ENCODE measurements at places on chromosomes 16 and 17.

DNA sequence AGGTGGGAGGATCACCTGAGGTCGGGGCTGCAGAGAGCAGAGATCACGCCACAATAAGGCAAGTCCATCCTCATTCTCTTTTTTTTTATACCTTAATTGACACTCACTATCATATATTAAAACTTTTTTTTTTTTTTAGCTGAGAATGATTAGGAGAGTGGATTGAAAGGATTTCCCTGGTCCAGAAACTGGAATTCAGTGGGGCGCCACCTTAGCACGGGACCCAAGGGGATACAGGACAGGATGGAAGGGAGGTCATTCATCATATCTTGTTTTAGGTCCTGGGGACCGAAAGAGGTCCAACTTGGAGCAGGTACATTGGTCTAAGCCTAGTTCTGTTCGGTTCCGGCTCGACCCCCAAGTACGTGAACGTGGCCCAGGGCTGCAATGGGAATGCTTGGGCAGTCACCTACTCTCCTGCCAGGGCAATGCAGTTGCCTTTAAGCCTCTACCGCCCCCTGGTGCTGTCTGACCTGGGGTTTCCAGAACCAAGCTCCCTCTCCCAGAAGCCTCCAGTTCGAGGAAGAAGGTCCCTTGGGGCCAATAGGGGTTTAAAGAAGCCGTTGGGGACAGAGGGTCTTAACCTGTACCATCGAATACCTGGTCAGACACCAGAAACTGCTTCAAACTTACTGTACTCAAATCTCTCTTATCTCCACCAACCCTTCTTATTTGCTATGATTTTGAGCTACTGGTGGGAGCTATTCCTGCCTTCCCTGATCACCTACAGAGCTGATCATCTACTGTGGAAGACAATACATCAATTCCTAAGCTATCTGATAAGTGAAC lies 19.9 kb upstream of the GPATCH8 start:
- DNase-seq, result no peak

- no peak for DNase-seq
These were observed 8.0 kb downstream of the AHSP start for GRCh38 chr16:31535737-31536136.

DNA sequence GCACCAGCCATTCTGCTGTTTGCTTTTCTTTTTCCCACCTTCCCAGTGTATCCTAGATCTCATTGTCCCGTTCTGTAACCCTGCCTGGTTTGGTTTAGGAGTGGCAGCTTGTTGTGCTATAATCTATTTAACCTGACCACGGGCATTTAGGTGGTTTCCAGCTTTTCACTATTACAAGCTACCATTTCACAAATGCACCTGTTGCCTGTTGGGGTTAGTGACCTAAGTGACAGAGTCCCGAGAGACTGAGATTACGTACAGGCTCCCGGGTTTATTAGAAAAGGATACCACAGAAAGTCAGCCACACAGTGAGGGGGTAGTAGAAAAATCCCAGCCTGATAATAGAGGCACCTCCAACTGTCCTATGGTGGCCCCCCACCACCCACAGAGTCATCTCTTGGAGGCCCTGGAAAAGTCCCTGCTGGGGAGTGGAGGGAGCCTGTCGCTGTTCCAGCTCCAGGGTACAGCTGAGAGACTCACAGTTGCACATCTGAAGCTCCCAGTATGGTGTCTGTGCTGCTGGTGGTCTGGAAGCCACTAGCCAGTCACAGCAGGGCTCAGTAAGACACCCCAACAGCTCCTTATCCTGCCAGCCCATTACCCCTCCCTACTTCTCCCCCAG lies 21.2 kb downstream of the CLEC16A start:
- no peak for DNase-seq

- no peak for DNase-seq
These were observed 184.8 kb upstream of the WSCD1 start for GRCh38 chr17:5885336-5885735.

GRCh38 chr16:88640039-88640495 lies 1.7 kb downstream of the IL17C start:
- DNase-seq, result no peak

DNA sequence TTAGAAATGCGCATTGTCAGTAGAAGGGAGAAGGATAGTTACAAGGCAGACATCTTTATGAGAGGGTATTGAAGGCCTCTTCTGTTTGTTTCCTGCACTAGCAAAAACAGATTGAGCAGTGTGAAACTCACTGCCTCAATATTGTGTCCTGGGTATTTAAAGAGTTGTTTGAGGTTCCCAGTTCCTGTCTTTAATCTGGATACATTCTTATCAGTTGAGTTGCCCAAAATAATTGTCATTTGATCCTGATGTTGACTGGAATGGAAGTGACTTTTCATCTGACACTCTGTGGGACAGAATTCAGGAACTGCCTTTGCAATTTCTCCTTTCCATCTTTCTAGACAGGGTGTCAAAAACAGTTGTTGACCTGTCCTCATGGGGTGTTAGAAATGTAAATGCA lies 1.7 kb downstream of the ATP6V0A1 start:
- DNase-seq, result no peak

DNA sequence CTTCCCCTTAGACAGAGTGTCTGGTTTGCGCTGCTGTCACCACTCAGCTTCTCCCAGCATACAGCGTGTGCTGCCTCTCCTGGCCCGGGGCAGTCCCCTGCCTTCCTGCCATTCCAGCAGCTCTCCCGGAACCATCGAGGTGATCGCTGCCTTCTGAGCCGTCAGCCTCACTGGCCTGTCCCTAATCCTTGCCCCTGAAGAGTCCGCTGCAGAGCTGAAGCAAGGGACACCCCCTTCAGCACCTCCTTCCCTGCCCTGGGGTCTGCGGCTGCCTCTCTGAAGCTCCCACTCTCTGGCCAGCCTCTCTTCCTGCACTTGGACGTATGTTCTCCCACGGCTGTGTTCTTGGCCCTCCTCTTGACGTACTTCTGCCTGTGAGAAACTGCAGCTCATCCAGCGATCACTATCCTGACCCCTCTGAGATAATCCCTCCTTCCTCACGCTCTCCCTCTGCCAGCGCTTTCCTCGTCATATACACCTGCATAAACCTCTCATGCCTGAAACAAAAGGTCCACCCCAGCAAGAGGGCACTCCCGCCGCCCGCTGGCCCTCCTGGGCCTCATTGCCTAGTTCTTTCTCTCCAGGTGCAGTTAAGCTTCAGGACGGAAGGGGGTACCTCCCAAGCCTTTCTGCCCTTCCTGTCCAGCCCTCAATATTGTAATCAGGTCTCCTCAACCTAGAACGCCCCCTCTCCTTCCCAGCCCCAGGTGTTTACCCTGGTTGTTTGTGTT lies 220.6 kb upstream of the CHMP6 start:
- no peak for DNase-seq

GRCh38 chr17:66686601-66687000 lies 148.3 kb upstream of the CACNG5 start:
- no peak for DNase-seq

DNA sequence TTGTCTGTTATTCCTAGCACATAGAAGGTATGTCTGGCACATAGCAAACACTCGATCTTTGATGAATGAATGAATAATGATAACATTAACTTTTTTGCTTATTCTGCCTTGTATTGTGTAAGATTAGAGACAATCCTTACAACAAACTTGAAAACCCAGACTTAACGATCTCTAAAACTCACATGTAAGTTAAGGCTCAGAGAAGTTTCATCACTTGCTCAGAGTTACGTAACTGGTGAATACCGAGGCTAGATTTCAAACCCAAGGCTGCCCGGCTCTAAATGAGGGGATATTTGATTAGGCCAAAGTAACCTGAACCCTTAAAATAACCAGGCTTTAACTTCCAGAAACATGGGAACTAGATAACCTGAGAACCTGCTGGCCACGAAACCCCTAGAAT lies 22.3 kb downstream of the CAPNS2 start:
- DNase-seq, result no peak

GRCh38 chr16:77674888-77675287 lies 47.4 kb upstream of the NUDT7 start:
- DNase-seq, result peak; percentile 13

DNA sequence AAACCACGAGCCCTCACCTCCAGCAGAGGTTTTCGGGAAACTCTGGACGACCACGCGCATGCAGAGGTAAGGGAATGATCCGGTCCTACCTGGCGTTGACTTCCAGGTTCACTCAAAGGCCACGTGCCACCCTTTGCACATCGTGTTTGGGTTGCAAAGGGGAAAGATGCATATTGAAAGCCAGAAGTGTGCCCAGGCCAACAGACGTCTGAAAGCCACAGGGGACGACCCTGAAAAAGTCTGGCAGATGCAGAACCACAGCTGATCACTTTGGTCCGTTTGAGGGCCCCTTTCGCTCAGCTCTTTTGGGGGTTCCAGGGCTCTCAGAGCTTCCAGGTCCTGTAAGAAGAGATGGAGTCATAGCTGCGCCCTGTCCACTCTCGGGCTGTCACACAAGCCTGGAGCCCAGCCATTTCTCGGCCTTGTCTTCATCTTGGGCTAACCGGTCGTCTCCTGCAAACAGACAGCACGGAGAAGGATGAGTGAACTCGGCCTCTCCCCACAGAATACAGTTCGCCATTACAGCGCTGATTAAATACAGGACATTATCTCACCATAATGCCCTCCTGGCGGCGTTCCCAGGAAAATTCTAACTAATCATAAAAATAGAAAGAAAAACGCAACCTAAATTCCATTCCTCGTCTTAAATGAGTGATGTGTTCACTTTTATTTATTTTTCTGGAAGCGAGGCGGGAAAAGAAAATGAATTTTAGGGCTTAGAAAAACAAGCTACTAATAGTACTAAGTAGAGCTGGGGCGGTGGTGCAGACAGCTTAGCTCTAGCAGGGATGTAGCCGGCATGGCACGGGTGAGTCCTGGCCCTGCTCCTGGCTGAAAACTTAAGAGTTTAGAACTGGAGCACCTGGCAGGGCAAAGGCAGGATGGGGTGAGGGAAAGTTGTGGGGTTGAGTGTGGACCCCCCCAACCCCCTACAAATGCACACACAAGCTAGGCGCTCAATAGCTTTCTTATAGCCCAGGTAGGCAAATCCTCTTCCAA lies 45.5 kb upstream of the ZFHX3 start:
- no peak for DNase-seq

GRCh38 chr16:28845293-28845692 lies 855 bp downstream of the TUFM start:
- no peak for DNase-seq

- DNase-seq, result no peak
These were observed 90.6 kb downstream of the NXN start for GRCh38 chr17:888998-889441.

DNA sequence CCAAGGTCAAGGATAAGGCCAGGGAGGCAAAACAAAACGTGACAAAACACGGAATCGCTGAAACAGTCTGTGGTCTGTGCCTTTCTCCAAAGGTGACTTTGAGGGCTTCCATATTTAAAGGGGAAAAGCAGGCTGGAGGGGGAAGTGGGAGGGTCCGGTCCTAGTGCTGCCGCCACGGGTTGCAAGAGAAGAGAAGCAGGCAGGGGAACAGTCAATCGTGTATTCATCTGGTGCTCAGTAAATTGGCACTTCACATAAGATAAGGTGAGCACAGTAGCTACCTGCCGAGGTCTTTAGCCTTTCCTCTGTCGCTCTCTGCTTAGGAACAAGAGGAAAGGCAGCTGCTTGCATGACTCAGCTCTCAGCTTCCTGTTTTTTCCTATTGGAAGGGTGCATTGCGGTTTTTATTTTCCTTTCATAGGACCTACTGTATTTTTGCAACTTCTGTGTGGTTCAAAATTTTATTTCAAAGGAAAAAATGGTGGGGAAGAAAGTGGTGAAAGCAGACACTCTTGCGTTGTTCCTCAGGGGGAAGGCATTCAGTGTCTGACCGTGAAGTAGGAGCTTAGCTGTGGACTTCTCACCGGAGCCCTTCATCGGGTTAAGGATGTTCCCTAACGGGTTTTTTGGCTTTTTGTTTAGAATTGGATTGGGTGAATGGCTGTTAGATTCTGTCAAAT lies 7.1 kb upstream of the LGALS3BP start:
- peak; percentile 27 for DNase-seq

GRCh38 chr17:3679531-3680126 lies 11.0 kb downstream of the EMC6 start:
- no peak for DNase-seq

DNA sequence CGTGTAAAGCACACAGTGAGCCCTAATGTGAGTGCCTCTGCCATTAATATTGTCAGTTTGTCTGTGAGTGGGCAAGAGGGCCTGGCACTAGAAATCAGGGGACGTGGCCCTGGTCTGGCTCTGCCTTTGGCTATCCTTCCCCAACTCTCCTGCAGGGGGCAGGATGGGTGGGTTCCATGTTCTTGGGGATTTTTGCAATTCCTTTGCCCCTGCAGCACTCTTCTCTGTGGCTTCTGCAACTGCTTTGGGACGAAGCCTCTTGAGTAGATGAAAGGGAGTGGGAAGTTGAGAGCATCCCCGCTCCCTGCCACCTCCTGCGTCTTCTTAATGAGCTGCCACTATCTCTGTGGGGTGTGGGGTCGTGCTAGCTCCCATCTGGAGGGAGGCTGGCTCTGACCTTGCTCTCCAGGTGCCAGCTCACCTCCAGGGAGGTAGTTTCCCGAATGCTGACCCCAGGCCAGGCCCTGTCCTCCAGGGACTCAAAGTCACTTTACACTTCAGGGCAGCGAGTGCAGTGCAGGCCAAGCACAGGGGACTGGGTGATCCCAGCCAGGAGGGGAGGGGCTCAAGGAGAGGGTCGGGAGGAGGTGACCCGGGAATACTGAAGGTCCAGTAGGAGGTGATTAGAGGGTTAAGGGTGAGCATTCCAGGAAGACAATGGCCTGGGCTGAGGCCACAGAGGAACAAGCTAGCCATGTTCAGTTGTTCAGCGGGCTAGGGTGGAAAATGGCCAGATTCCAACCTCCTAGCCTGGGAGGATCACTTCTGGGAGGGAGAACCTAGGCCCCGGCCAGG lies 121.0 kb upstream of the NLRP1 start:
- DNase-seq, result no peak

DNA sequence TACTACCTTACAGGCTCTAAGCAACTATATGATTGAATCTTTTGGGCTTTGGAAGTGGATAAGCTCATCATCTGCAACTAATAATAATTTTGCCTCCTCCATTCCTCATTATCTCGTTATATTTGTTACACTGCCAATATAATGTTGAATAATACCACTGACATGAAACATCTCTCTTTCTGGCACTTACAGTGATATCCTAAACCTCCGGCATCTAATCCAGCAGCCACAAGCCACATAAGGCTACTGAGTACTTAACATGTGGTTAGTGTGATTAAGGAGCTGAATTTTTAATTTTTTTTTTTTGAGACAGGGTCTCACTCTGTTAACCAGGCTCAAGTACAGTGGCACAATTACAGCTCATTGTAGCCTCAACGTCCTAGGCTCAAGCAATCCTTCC lies 9.6 kb downstream of the CDC42EP4 start:
- DNase-seq, result no peak

GRCh38 chr16:51084074-51084928 lies 66.8 kb downstream of the SALL1 start:
- no peak for DNase-seq

Data from AG09309 (cell line).